NCI-H2081 treated with DMSO at 0.1 percent for 48 hours (cell line): ENCODE measurements at places on chromosomes 3 and 15.

- no peak for DNase-seq
These were observed 61.8 kb downstream of the ZBBX start for GRCh38 chr3:167318306-167318705.

- no peak for DNase-seq
These were observed 56.4 kb upstream of the LIMD1 start for GRCh38 chr3:45537970-45538640.

GRCh38 chr15:58039079-58040035 lies 26.2 kb downstream of the ALDH1A2 start:
- no peak for DNase-seq

- DNase-seq = no peak
These were observed 62.4 kb upstream of the ADPGK start for GRCh38 chr15:72845981-72846383.
